Left kidney (tissue), 8 donors: ENCODE measurements at places on chromosomes 6 and 20.

GRCh38 chr6:72716916-72717315 is 95.1 kb downstream of the KCNQ5 start:
- DNase-seq, result no peak

GRCh38 chr20:43140726-43141125 is 49.0 kb downstream of the PTPRT start:
- no peak for DNase-seq

DNA sequence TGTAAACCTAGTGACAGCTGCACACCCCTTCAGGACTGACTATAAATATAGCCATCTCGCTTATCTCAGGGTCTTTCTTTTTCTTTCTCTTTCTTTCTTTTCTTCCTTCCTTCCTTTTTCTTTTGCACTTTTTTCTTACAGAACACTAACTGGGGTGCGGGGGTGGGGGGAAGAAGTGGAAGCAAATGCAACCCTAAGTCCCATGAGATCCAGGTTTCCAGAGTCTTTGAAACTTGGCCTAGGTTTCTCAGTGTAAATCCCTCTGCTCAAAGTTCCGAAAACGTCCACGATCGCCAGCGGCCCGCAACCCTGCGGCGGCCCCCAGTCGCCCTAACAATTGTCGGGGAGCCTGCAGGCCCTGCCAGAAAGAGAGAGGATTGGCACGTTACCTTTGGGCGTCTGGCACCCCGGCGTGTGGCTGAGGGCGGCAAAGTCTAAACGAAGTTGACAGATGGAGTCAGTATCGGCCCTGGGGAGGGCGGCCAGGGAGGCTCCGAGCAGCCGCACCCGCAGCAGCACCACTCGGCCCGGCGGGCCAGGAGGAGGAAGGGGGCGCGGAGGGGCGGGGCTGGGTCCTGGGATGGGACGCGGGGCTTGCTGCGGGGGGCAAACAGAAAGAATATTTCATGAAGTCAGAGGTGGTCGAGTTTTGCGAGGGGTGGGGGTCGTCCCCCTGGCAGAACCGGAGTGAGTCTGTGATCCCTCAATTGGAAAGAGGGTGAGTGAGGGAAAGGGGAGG is 577 bp upstream of the FOXF2 start:
- DNase-seq, result no peak

DNA sequence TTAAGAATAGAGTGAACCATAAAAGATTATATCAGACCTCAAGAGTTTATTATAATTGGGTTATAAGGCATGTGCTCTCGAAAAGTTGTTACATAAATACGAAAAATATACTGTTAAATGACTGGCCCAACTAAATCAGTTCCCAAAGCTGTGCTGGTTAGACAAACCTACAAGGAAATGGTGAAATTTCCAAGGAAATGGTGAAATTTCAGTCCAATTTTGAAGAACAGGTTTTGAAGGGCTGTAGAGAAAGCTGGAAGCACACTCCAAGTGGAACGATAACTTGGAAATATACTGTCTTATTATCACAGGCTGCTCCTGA is 400 bp upstream of the TRMT11 start:
- DNase-seq, result no peak

DNA sequence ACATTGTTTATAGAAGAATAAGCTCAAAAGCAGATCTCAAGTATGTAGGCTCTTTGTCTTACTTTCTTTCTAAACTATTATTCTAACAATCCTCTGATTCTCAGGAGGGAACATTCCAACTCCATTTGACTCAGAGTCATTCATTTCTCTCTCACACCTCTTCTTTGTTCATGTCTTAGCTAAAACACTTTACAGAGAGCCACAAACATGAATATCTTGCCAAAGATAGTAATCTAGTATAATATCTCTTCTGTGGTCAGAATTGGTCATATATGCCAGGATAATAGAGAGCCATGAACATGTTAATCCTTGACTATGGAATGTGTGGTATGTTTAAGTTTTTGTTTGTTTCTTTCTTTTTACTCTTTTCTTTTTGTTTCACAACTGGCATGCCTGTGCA is 456.0 kb upstream of the PTCHD4 start:
- DNase-seq, result no peak

DNA sequence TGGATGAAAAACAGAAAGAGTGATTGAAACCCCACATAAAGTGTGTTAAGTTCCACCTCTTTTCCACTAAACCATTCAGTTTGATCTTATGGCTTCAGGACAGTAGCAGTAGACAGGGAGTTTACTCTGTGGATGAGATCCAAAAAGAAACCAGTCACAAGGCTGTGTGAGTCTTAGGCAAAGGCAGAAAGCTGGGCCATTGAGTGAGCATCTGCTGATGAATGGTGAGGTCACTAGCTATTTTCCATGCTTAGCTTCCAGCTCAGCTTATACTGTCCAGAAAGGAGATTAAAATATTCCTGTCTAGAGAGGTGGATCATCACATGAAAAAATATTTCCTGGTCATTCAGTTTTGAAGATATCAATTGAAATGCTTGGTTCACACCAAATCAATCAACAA is 1643.9 kb downstream of the HACE1 start:
- no peak for DNase-seq
